ENCODE measurements at places on chromosomes 4 and X.

DNA sequence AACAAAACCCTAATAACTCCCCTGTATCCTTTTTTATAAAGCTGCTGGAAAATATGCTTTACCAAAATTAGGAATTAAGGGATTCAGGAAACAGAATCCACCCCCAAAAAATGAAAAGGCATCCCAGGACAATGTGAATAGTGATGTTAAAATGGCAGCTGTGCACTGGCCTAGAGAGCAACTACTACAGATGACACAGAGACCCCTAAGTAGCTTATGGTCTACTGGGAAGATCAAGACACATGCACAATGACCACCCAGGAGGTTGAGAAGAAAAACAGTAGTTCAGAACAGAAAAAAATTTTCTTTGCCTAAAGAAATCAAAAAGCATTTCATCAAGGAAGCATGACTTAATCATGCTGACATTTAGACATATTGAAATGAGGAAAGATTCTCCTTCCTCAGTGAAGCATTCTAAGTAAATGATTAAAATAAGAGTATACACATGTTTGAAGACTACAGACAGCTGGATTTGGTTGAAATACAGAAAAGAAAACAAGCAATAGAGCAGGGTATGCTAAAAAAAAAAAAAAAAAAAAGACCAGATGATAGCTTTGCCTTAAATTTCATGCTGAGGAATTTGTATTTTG is 117.3 kb downstream of the WDFY3 start:
- no peak for DNase-seq

- DNase-seq = no peak
These were observed 313.3 kb upstream of the BMP3 start for GRCh38 chr4:80717204-80717603.

DNA sequence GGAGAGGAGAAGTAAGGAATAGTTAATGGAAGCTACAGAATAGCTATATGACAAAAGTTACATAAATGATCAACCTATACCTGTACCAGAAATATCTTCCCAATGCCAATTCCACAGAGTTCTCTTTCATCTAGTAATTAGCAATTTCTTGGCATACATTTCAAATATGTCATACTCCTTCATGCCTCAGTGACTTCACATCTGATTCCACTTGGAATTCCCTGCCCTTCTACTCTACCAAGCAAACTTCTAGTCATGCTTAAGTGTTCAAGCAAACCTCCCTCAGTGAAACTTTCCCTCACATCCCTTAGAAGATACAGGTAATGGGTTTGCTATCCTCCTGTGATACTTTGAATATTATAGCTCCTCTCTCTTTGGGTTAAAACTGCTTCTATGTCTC is 127.1 kb downstream of the KLHL13 start:
- DNase-seq = no peak

- DNase-seq = no peak
These were observed 201.7 kb downstream of the NLGN4X start for GRCh38 chrX:6026980-6027379.

DNA sequence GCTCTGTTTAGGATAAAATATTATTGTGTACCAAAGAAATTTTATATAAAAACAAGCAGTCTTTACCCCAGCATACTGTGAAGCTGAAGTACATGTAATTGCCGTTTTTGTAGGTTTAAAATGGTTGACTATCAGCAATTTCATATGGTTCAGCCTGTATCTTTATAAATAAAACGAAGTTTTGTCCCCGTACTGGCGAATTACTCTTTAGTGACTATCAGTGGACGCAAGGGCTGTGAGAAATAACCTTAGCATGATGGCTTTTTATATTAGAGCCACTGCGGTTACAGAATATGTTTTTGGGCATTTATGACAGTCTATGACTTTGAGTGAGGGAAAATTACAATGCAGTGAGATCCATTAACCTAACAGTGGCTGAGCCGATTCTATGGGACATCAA is 1.2 kb downstream of the GPM6B start:
- no peak for DNase-seq

- DNase-seq = no peak
These were observed 2.7 kb downstream of the CRMP1 start for GRCh38 chr4:5890063-5890727.

DNA sequence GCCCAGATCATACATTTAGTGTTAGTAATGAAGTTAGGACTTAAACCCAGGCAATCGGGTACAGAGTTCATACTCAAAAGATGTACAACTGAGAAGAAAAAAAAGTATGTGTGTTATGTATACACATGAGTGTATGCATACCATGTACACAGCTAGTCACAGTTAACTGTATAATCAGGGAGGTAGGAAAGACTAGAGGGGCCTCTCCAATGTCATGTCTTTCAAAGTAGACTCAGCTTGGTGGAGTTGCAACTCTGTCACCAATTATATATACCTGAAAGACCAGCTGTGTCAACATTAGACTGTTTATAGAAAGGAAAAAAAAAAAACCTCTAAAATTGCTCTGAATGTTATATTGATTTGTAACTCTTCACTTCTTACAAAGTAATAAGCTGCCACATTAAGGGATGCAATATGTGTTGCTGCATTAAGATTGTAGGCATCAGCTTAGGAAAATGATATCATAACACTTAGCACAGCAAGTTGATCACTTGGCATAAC is 167.5 kb downstream of the DCTD start:
- DNase-seq = no peak

- no peak for DNase-seq
These were observed 138.3 kb downstream of the SH3KBP1 start for GRCh38 chrX:19748896-19749680.

DNA sequence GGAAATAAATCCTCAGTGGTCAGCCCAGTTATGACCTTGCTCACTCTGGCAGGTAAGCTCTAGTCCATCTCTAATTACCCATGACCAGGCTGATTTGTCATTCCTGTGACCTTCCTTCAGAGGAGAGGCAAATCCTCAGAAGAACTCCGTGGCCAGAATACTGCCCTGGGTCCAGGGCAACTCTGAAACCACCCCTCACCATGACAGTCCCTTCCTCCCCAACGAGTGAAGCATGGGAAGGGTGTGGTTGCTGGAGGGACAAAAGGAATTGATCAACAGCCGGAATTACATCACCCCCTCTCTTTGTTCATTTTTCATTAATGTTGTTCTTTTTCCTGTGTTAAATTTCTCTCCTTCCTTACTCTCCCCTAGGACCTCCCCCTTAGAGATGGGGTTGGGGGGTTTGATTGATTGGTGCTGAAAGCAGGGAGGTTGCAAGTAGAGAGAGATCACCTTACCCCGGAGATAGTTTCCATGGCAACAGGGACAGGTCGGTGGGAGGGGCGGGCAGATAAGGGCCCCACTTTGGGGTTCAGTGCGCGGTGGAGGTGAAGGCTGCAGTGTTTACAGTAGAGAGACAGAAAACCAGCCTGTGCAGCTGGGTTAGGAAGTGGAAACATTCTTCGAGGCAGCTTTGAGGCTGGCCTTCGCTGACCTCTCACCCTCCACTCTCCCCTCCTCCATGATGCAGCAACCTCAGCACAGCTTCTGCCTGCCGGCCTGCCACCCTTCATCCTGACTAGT is 647.4 kb downstream of the BCOR start:
- no peak for DNase-seq

DNA sequence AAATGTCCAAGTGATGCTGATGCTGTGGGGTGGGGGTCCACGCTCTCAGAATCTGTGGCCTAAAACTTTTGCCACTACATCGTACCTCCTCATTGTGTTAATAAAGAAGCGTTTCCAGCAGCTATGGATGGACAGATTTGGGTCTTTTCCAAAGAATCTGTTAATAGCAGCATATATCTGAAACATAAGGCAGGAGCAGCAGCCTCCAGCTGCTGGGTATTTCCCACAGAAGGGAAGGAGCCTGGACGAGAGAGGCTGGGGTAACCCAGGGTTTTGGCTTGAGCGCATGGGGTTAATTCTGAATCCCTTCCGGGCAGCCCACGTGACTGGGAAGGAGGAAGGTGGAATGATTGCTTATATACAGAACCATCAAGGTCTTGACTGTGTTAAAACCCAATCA is 332.4 kb downstream of the BCOR start:
- no peak for DNase-seq

DNA sequence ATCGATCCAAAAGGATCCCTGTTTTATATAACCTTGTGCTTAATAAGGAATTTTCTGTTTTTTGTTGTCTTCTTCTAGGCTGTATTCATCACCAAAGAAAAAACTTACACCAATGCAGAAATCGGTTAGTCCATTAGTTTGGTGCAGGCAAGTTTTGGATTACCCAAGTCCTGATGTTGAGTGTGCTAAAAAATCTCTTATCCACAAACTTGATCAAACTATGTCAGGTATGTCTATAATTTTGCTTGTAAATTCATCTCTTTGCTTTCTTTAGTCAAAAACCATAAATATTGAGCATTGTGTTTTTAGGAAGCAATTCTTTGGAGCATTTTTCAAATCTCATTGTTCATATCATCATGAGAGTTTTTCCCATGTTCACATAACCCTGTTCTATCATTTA is 28.4 kb downstream of the SLAIN2 start:
- no peak for DNase-seq

DNA sequence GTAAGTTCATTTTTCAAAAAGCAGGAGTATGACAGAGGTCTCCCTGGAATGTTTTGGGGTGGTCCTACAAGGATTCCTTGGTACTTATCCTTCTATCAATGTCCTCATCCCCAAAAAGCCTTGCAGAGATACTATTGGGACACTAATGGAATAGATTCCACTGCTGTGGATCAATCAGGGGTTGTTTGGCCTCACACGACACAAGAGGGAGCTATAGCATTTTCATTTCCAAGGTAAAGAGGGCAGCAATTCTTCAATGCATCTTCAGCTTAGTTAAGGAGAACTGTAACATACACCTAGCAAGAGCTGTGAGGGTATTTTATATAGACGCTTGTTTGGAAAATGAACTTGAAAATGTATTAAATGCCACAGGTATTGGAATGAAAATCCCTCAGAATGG is 50.9 kb downstream of the USP26 start:
- no peak for DNase-seq

DNA sequence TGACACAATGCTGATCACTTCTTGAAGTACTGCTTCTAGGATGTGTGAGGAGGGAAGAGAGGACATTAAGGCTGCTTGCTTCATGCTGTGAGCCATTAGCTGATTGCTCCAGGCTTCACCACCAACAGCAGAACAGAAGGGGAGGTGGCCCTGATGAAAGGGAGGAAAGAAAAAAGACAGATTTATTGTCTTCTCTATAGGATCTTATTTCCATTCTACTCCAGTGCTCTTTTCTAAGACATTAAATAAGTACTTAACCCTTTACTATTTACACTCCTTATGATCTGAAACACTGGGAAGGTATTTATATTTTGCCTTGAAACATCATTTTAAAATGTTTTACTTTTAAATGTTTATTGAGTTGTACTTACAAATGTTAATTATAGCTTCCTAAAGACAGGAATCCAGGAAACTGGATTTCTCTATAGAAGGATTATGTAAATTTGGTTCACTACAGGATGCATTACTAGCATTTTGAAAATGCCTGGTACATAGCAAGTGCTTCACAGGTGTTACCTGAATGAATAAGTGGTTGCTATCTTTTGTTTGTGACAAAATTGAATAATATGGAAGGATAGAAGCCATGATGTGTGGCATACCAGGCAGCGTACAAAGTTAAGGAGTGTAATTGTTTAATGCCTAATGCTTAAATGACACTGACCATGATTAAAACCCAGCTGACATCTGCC is 680.9 kb upstream of the ATOH1 start:
- no peak for DNase-seq

GRCh38 chr4:38563707-38564495 is 100.1 kb upstream of the KLF3 start:
- no peak for DNase-seq

- no peak for DNase-seq
These were observed 1.5 kb upstream of the TLR7 start for GRCh38 chrX:12865359-12865758.

- no peak for DNase-seq
These were observed 73.3 kb downstream of the FRYL start for GRCh38 chr4:48706736-48707135.

DNA sequence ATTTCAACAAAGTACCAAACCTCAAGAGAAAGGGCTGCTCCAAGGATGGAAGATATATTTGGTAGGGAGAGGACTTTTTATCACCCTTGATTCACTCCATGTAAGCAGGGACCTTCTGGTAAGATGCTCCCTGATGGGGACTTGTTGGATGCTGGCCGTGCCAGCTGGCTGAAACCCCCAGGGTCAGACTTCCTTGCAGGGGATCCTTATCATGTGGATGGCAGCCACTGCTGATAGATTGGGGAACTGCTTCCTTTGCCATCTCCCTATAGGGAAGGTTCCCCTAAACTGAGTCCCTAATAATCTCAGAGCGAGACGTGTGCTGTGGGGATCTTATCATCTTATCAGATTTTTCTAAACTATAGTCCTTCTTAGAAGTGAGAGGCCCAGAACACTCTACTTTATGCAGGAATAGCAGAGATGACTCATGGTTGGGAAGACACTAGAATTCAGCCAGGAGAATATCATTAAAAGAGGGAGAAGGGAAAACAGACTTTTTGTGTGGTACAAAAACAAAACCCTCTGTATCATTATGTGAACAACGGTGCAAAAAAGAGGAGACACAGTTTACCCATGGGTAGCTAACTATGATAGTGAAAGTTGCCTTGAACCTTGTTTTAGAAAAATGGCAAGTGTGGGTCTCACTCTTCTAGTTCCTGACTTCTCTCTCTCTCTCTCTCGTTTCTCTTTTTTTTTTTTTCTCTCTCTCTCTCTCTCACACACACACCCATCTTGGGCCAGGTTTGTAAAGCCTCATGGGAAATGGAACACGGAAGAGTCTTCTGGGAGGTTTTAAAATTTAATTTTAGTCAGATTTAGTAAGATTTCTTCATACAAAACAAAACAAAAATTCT is 16.1 kb downstream of the RHOH start:
- no peak for DNase-seq

GRCh38 chrX:24676403-24677024 is 17.2 kb upstream of the POLA1 start:
- DNase-seq = no peak

- DNase-seq = no peak
These were observed 44.6 kb downstream of the CXorf58 start for GRCh38 chrX:23952391-23952790.

DNA sequence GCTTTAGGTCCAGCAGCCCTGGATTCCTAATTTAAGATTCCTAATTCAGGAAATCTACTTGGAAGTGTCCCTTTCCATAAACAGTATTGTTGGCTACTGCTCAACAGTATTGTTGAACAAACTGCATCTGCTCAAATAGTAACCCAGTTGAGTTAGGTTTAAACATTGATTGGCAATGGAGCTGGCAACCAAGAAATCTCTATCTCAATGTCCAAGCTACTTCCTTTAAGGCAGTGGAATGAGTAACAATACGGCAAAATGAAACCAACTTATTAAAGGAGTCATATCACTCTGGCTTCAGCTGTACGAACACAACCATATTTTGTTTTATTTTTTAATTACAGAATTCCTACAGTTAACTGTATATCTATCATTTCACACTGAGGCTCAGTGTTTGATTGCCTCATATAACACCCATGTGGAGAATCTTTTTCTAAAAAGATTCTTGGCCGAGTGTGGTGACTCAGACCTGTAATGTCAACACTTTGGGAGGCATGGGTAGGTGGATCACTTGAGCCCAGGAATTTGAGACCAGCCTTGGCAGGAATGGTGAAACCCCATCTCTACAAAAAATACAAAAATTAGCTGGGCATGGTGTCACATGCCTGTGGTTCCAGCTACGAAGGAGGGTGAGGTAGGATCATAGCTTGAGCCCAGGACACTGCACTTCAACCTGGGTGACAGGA is 71.7 kb upstream of the IL13RA1 start:
- no peak for DNase-seq

- DNase-seq = no peak
These were observed 696.9 kb downstream of the PCDH7 start for GRCh38 chr4:31417040-31417439.

- DNase-seq = no peak
These were observed 110.0 kb downstream of the IRF2 start for GRCh38 chr4:184364100-184364921.

Measured in naive thymus-derived CD4-positive, alpha-beta T cell (primary cell).